Naive thymus-derived CD8-positive, alpha-beta T cell (primary cell): ENCODE measurements at places on chromosomes 5 and 9. TPM values are rescaled to one million over a fixed set of nuclear protein-coding genes. Genes with fewer than 3 reads are reported as not detected.

HAVCR1 gene
- 30.2 TPM for total RNA-seq

CDH6 gene
- not detected for total RNA-seq

CDX1 gene
- total RNA-seq = not detected

TAF1L gene
- 0.05 TPM for total RNA-seq

MYMK gene
- not detected for total RNA-seq

NACC2 gene
- 9.5 TPM for total RNA-seq

GDNF gene
- total RNA-seq = not detected

DNA sequence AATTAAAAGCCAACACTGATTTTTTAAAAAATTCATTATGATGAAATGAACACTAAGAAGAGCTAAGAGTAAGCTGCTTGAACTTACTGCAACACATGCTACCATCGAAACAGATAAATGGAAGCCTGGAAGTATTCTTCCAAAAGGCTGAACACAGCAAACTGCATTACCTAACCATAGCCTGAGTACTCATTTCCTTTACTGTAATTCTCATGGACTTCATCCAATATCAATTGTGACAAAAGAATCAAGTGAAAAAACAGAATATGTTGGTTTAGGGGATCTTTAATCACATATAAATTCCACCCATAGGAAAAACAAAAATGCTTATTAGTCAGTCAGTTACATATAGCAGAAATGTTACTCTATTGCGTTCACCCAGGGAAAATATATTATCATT, 68.5 kb downstream of the DROSHA start:
- no peaks in the 10 kb centered on the region for H3K4me1 ChIP-seq
- DNase-seq = no peak
- no peak overlapping the region for H3K4me3 ChIP-seq
- peaks cover 94% of the 10 kb centered on the region for H3K36me3 ChIP-seq

- H3K27ac ChIP-seq = no peak overlapping the region
- no peaks in the 10 kb centered on the region for H3K36me3 ChIP-seq
- H3K4me1 ChIP-seq = no peaks in the 10 kb centered on the region
These were observed 289.7 kb upstream of the DAP start for GRCh38 chr5:11050596-11051304.

DNA sequence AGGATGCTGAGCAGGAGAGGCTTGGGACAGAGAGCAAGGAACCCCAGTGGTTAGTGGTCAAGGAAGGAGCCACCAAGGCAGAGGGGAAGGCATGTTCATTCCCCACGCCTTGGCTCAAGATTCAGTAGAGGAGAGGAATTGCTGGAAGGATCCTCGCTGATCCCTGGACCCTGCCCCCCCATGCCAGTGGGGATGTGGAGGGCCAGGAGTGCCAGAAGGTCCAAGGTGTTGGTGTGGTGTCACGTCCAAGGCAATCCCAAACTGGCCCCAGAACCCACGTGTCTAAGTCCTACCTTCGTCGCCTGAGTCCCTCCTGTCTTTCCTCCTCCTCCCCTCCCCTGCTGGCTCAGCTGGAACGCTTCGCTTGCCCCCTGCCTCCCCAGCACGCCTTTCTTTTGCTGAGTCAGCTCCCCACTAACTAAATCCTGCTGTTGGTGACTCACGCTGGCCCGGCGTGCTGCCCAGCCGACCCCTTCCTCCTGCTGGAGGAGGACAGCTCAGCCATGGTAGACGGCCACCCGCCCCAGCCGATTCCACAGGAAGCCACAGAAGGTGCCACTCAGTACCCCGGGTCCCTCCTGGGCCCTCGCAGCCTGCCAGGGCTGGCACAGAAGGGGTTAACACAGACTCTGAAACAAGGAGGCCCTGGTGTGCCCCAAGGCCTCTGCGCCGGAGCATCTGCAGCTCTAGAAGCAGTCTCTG, 37.6 kb upstream of the ORM1 start:
- H3K36me3 ChIP-seq = no peaks in the 10 kb centered on the region
- no peaks in the 10 kb centered on the region for H3K4me1 ChIP-seq
- H3K27me3 ChIP-seq = no peaks in the 10 kb centered on the region
- H3K4me3 ChIP-seq = no peak overlapping the region
- DNase-seq = no peak

DNA sequence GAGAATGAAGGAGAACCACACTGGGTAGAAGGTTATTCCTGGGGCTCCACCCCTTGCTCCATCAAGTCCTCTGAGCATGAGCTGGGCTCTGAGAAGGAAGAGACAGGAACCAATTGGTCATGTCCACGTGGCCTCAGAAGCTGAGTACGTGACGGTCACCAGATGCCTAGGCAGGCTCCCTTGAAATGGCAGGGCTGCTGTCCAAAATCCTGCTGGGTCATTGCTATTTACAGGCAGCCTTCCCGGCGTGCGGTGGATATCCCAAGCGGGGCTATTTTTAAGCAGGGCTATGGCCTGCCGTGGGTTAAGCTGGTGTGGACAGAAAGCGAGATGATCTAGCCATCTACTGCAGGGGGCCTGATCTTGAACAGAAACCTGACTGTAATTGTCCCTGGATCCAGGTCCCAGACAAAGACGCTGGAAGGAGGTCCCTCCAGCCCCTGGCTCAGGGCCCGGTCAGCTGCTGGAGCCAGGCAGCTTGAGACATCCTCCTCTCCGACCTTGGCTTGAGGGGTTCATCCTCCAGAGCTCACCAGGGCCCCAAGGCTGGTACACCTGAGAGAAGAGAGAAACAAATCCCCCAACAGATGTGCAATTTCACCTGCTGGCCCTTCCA, 550 bp upstream of the CKMT2 start:
- no peak overlapping the region for H3K27ac ChIP-seq
- no peaks in the 10 kb centered on the region for H3K27me3 ChIP-seq
- no peak for DNase-seq

DNA sequence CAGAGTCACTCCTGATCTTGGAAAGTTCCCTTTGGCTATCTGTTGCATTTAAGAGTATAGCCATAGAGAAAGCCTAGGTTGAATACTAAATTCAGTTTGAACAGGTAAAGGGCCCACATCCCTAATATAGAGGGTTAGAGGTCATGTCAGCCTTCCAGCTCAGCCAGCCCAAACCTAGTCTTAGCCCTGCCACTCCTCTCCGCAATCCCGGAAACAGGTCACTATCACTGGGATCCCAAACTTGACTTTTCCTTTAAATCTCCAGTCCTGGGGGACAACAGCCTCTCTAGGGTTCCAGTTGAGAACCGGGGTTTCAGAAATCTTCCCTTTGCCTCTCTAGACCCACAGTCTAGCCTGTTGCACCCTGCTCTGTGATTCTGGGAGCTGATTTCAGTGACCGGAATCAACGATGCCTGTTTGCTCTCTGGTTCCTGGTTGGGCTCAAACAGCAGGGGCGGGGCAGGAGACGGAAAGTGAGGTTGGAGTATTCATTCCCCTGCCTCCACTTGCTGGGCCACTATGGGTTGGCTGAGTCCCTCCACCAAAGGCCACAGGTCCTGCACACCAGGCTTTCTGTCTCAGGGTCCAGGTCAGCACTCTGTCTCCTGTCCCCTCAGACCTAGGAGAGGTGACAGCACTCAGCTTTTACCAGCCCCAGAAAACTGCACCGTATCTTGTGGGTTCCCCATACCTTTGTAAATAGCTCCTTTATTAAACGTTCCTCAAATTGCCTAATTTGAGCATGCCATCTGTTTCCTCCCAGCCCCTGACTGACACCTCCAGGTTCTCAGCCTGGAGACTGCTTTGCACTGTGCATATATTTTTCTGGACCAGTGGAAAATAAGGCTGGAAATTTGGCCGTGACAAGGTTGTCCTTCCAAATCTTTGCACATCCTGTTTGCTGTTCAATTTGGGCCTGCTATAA, 23.8 kb upstream of the CPEB4 start:
- no peak for DNase-seq
- H3K36me3 ChIP-seq = peaks cover 4% of the 10 kb centered on the region
- H3K27ac ChIP-seq = no peak overlapping the region
- no peak overlapping the region for H3K4me3 ChIP-seq

DNA sequence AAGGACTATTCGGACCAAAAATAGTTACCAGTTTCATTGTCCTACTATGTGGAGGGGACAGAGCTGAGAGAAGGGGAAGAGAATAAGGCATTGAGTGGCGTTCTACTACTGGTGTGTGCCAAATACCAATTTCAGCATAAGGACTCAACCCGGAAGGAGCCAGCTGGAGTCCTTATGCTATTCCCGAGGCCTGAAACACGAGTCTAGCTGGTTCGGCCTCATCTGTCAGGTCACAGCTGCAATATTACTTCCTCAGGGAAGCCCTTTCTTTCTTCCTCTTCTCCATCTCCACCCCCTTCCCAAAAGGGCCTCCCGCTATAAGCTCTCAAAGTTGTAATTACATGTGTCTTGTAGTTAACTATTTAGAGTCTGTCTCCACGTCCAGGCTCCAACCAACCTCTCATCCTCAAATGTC, 20.5 kb upstream of the FER start:
- H3K36me3 ChIP-seq = no peaks in the 10 kb centered on the region
- H3K27ac ChIP-seq = peak overlapping the region; percentile 84
- peaks cover 11% of the 10 kb centered on the region for H3K4me1 ChIP-seq
- DNase-seq = no peak
- H3K4me3 ChIP-seq = peak overlapping the region; percentile 86
- peaks cover 6% of the 10 kb centered on the region for H3K27me3 ChIP-seq

DNA sequence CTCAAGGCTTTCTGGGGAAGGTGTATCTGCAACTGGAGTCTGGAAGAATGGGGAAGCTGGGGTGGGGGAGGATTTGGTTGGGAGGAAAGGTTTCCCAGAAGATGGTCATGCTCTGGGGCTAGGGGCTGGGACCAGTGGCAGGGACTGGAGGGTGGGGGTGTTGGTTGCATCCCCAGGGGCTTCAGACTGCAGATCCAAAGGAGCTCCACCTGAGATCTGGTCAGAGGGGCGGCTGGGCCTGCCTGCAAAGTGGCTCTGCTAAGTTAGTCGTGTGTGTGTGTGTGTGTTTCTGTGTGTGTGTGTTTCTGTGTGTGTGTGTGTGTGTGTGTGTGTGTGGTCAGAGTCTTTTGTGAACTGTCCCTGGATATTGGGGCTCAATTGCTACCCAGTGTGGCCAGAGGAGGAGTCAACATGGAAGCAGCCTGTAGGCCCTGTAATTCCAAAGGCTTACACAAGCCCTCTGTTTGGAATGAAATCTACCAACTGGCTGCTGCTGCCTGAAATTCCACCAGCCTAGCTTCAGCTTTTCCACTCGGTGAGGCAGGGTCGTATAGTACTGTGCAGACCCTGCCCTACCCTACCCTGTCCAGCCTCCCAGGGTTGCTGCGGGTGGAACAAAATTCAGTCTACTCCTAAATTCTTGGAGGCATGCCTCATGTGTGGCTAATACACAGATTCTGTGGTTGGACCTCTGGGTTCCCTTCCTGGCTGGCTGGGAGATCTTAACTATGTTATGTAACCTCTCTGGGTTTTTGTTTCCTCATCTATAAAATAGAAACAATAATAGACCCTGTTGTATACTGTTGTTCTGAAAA, 12.5 kb upstream of the SYNPO start:
- H3K36me3 ChIP-seq = no peaks in the 10 kb centered on the region
- no peak for DNase-seq
- H3K27me3 ChIP-seq = peaks cover 10% of the 10 kb centered on the region

DNA sequence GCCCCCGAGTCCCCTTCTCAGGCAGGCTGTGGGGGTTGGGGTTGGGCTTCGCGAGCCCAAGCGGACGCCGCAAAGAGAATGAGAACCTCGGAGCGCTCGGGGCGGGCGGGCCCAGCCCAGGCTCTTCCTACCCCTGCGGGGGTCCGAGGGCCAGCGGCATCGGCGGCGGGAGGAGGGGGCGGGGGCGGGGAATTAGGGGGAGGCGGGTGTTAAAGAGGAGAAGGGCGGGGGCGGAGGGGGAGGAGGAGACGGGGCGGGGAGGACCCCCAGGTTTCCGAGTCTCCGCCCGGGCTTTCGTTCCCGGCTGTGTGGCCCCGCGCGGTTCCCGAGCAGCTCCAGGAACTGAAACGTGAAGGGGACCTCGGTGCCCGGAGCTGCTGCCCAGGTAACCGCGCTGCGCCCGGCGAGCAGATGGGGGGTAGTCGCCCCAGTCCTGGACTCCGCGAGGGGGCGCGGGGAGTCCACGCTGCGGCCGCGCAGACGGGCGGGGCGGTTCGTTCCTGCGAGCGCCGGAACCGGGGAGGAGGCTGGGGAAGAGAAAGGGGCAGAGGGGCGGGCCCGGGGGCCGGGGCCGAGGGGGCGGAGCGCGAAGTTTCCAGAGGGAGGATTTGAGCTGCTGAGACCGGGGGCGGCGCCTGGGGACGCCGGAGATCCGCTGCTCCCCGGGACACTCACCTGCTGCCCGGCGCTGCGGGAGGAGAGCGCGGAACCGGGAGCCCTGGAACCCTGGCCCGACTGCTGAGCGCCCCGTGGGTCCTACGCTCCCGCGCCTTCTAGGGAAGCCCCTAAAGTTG, 38.4 kb upstream of the PLEKHG4B start:
- H3K27me3 ChIP-seq = peaks cover 52% of the 10 kb centered on the region
- peak overlapping the region; percentile 60 for H3K4me3 ChIP-seq
- no peak for DNase-seq
- H3K36me3 ChIP-seq = peaks cover 4% of the 10 kb centered on the region
- H3K27ac ChIP-seq = no peak overlapping the region

DNA sequence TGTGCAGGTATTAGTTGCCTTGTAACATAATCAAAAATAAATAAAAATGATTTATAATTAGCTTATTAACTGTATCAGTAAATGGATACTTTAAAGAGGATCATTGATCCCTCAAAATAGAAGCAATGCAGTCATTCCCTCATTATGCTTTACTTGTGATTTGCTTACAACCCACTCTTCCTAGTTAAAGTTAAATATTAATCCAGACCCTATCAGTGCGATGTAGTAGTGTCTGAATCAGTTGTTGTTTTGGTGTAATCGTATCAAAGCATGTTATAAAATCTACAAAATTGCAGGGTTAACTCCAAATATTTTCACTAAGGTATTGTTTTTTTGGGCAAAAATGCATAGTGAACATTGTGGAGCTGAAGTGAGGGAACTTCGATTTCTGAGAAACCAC, 17.6 kb downstream of the TENT4A start:
- H3K27ac ChIP-seq = no peak overlapping the region
- peaks cover 57% of the 10 kb centered on the region for H3K4me1 ChIP-seq
- no peak for DNase-seq
- no peak overlapping the region for H3K4me3 ChIP-seq
- no peaks in the 10 kb centered on the region for H3K36me3 ChIP-seq

DNA sequence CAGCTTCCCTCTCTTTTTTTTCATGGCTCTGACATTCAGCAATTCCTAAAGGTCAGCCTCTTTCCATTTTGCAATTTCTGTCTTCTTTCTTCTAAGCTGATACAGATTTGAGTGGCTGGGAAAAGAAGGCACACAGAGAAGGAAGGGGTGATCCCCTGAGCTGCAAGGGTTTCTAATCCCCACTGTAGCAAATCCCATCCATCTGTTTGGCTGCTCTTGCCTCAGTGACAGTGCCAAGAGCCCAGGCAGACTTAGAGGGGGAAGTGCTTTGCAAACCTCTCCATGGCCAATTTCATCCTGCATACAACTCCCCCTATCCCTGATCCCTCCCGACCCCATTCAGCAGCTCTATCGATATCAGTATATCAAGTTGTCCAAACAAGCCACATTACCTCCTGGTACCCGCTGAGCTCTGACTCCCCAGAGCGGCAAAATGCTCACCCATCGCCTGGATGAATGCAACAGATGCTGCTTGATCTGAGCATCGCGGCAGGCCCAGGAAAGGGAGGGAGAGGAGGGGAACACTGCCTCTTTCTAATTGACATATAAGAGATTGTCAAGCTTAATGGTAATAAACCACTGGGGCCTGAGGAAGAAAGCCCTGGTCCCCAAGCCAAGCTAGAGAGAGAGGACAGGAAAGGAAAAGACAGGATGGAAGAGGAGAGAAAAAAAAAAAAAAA, 268.9 kb downstream of the ASTN2 start:
- no peak overlapping the region for H3K4me3 ChIP-seq
- no peak for DNase-seq
- H3K36me3 ChIP-seq = no peaks in the 10 kb centered on the region
- no peak overlapping the region for H3K27ac ChIP-seq
- H3K27me3 ChIP-seq = no peaks in the 10 kb centered on the region
